Stimulated activated CD4-positive, alpha-beta T cell treated with anti-CD3 and anti-CD28 coated beads, Interleukin-1b, Interleukin-23, amount 100 ng/mL, for 4 hours (primary cell): ENCODE measurements at places on chromosomes 16 and 17.

- no peak for DNase-seq
Observed at GRCh38 chr17:8384801-8385378, 1.9 kb upstream of the RPL26 start.

DNA sequence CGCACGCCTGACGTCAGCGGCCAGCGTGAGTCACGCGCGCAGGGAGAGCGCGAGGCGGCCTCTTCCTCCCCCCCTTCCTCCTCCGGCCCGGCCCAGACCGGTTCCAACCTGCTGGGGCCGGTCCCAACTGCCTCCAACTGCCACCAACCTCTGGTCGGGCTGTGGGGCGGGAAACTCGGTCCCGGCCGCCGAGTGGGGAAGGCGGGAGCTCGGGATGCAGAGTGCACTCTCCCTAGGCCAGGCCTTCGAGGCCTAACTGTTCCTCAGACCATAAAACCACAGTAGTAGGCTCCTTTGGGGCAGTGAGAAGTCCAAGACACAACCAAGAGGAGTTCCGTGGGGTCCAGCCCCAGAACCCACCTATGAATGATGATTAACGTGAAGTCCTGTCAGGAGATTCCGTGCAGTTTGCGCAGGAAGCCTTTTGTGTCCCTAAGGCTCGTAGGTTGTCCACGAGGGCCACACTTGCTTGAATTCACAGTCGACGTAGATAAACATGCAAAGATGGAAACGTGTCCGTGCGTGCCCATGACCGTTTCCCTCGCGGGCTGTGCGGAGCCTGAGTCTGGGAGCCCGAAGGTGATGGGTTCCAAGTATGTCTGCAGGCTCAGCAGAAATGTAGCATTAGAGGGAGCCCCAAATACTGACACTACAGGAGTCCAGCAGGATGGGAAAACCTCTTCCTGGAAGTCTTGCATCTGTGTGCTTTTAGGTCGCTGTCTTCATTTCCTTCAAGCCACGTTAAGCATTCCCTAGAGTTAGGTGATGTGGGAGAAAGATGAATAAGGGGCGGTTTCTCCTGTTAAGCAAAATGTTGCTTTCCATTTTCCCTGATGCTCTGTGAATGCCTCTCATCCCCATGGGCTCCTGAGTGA lies 647 bp downstream of the UNK start:
- DNase-seq = peak; percentile 81

GRCh38 chr17:70786081-70786480 lies 616.7 kb downstream of the KCNJ2 start:
- no peak for DNase-seq

DNA sequence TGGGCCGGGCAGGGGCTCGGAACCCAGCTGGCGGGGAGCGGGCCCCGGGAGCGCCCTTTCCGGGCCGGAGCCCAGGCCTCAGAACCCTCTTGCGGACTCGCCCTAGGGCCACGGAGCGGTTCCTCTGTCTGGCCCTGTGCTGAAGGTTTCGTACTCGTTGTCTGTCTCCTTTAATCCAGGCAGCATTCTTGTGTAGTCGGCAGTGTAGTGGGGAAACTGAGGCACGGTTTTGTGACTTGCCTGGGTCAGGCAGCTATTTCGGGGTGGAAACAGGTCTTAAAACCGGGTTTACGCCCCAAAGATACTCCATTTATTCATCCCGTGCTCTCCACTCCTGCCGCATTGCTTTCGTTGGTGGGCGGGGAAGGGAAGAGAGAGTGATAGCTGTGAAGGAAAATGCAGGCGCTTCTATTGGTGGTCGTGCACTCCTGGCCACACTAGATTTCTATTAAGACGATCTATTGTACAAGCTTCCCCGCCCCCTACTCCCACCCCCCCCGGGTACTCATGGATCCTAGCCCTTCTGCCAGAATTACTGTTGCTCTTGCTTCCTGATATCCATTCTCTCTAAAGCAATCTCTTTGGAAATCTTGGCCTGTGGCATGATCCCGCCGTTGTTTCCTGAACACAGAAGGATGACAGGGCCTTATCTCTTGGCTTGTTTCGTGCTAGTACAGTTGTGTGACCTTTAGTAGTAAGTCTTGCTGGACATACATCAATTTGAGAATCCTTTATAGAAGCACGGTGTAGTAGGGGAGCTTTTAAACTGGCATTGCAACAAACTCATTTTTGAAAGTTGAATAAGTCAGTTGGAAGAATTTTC lies 751 bp downstream of the DCAF7 start:
- no peak for DNase-seq

DNA sequence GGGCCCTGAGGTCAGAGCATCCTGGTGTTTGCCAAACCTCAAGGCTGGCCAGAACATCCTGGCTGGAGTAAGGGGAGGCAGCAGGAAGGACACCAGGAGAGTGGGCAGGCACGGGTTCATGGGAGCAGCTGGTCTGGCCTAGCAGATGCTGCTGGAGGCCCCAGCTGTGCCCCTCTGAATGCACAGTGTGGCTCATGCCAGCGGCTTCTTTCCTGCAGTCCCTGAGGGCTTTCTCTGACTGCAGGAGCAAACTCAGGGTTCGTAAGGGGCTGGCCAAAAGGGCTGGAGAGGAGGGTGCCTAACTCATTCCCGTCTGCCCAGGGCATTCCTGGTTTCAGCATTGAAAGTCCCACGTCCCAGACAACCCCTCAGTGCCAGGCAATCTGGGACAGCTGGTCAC lies 78.7 kb downstream of the ZDHHC7 start:
- DNase-seq = no peak

GRCh38 chr16:27991876-27992275 lies 71.6 kb downstream of the GSG1L start:
- DNase-seq = no peak

DNA sequence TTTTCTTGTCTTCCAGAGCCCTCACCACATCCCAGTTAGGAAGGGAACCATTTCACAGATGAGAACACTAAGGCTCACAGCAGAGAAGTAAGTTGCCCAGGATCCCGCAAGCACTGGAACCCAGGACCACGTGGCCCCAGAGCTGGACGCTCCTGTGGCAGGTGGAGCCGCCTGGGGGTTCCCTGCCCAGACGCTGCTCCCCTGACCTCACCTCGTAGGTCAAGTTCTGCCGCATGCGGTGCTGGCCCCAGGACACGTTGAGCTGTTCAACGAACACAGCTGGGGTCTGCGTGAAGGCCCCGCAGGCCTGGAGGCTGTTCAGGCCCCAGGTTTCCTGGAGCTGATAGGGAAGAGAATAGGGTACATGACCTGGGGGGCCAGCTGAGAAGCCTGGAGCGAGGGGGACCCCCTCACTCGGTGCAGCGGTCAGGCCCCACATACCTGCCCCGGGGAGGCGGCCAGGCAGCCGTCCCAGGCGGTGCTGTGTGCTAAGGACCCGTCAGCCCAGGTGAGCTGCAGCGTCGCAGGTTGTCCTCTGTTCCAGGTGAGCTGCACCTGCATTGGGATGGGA lies 54.1 kb downstream of the RMI2 start:
- DNase-seq = no peak

- DNase-seq = no peak
Observed at GRCh38 chr17:43341715-43342588, 56.8 kb upstream of the ARL4D start.

DNA sequence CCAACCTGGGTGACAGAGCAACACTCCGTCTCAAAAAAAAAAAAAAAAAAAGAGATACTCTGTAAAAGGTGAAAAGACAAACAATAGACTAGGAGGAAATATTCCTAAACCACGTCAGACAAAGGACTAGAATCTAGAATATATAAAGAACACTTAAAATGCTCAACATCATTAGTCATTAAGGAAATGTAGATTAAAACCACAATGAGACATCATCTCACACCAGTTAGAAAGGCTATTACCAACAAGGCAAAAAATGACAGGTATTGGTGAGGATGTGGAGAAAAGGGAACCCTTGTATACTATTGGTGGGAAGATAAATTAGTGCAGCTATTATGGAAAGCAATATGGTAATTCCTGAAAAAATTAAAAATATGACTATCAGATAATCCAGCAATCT lies 903.1 kb upstream of the SOX9 start:
- no peak for DNase-seq

DNA sequence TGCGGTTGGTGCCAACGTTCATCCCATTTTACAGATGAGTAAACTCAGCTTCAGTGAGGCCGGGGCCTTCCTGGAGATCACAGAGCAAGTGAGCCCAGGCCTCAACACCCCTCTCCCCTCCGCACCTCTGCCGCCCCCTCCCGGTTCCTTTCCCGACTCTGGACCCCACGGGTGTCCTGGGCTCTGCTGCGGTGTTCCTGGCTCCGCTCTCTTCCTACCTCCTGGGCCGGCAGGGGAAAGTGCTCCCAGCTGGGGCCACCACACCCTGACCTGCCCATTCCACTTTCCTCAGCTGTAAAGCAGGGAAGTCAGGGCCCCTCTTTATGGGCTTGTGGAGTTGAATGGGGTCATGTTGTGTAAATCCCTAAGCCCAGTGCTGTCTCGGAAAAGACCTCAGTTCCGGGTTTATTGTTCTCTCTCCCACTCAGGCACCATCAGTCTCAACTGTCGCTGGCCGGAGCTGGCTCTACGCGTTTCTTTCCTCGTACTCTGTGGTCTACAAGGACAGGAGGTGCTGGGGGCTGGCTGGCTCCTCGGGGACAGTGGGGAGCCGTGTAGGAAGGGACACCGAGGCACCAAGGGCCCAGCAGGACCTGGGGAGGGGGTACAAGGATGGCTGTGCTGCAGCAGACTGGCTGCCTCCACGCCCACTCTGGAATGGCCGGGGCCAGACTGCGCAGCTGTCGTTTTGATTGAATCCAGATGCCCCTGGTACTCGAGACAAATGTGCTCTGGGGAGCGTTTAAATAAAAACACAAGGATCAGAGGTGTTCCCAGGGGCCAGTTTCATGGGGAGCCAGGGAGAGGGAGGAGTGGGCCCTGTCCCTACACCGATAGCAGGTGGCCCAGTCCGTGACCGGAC lies 21.7 kb upstream of the ACSF3 start:
- no peak for DNase-seq

GRCh38 chr17:20171741-20172365 lies 162.7 kb downstream of the SPECC1 start:
- DNase-seq = no peak

DNA sequence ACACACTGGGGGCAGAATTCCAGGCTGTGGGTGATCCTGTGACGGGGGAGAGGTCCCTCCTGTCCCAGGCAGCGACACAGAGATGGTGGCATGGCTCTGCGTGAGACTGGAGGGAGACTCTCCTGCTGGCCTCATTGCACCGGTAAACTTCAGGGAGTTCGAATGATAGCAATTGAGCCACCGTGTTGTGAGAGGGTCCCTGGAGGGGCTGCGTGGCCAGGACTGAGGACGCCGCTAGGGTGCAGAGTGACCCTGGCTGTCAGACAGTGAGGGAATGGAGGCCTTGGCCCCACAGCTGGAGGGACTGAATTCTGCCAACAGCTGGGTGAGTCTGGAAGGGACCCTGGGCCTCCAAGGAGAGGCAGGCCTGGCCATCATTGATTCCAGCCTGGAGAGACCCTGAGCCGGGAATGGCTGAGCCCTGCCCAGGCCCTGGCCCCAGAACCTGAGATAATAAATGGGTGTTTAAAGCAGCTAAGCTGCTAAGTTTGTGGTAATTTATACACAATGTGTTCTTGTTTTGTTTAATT lies 32.6 kb downstream of the CCDC57 start:
- no peak for DNase-seq

DNA sequence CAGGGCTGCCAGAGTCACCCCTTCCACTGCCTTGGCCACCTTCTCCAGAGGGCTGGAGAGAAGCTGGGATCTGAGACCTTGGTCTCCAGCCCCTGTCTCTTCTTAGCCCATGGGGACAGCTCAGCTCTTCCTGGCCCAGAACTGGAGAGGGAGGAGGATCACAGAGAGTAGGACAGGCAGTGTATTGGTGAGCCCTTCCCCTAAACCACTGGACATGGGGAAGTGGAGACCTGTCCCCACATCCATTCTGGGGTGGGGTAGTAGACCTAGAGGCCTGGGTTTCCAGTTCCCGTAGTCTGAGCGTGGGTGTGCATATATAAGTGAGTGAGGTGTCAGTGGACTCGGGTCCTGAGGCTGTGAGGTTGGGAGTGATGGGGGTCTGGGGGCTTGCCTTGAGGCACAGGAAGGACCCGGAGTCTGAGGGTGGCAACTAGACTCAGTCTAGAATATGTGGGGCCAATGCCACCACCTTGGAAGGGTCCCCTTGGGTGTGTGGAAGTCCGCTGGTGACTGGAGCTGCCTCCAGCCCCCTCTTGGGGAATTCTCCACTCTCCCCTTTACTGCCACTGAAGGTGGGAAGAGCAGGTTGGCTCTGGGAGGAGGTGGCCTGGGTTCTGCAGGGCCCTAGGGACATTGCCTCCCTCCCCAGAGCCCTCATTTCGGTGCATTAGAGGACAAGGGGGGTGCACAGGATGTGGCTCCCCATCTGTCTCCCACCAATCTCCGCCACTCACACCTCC lies 19.9 kb downstream of the GJD3 start:
- DNase-seq = no peak

DNA sequence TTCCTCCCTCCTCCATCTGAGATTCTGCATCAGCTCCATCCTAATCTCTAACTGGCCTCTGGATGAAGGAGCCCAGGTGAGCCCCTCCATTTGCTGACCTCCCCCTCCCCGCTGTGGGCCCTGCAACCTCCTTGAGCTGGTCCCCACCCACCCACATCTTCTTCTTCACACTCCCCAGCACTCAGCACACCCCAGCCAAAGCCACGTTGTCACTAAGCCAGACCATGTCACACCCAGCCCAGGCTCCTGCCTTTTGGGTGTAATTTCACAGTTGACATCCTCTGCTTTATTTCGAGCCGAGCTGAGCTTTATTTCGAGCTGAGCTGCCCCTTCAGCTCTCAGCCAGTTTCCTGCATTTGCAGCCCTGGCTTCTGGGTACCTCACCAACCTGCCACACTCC lies 282.7 kb upstream of the TNRC6C start:
- DNase-seq = no peak

DNA sequence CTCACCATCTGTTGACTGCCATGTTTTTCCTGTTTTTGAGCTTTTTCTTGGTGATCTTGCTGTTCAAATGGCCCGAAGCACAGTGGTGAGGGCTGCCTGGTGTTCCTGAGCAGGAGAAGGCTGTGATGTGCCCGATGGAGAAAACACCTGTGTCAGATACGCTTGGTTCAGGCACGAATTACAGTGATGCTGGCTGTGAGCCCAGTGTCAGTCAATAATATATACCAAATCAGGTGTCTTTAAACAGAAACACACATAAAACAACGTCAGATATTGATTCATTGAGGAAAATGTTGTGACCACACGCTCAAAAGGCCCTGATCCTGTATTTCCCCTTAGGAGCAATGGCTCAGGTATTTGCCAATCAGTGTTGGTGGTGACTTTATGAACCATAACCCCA lies 111.7 kb downstream of the SDR42E1 start:
- DNase-seq = no peak

DNA sequence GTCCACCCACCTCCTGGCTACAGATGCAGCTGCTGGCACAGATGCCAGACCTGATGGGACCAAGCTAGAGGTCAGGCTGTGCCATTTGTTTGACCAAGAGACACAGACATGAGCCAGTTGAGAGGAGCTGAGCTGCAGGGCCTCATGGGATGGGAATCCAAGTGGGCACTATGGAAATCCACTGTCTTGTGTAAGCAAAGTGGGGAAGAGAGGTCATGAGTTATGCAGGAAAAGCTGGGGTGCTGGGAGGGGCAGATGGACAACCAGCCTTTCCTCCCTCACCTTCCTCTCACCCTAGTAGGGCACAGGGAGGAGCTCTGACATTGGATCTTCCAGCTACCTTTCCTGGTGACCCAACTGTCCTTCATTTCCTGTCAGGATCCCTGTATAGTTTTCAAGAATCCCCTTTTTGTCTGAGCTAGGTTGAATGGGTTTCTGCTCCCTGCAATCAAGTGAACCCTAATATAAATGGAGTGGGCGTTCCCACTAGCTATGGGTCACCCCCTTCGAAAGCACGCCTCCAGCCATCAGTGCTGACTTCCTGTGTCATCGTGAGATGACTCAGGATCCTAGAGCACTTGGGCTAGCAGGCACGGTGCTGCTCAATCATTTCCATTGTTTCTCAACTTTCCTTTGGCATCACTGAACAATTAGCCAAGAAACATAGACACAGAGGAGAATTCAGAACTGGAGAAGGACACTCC lies 13.6 kb downstream of the ATPAF2 start:
- DNase-seq = no peak
